Head of caudate nucleus (tissue), 42 donors: ENCODE measurements at places on chromosomes 3 and 15.

DNA sequence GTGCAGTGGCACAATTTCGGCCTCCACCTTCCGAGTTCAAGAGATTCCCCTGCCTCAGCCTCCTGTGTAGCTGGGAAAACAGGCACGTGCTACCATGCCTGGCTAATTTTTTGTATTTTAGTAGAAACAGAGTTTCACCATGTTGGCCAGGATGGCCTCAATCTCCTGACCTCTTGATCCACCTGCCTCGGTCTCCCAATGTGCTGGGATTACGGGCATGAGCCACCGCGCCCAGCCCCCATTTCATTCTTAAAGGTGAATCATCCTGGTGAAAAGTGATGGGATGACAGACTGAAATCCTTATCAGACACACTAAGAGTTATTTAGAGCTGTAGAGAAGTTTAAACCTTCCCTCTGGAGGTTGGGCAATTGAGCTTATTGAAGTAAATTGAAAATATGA lies 24.1 kb upstream of the SERPINI2 start:
- DNase-seq, result no peak

- DNase-seq, result no peak
These were observed 81.6 kb downstream of the HERC1 start for GRCh38 chr15:63752075-63752684.

DNA sequence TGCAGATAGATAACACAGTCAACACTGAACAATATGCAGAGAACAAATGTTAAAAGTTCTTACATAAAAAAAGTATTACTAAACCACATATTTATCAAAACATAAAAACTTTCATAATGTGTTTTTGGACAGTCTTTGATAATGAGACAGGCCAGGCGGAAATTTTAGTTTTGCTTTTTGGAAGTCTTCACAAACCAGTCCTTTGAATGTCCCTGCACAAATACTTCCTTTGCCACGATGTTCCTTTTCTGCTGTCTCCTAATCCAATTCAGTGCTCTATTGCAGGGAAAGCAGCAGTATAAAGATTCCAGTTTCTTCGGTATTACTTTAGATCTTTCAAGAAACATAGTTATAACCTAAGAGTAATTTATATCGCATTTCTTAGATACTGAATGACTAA lies 135.9 kb downstream of the TBL1XR1 start:
- DNase-seq, result no peak

DNA sequence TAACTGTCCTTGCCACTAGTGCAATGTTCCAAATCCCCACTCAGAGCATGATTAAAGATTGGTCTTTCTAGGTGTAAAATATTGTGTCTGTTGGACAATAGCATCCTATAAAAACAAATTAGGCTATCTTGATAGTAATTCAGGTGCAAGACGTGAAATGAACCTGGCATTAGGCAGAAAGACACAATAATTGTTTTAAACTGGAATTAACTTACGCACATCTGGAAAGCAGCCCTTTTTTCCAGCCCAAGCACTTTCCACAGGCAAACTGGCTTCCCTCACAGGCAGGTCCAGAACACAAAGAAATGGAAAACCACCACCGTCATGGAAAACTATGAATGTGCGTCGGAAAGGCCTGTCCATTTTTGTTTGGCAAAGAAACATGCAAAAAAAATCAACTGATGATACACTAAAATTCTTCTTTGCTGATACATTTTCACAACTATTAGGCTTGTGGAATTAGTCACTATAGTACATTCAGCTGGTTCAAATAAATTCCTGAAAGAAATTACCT lies 474.7 kb upstream of the IL12A start:
- no peak for DNase-seq

DNA sequence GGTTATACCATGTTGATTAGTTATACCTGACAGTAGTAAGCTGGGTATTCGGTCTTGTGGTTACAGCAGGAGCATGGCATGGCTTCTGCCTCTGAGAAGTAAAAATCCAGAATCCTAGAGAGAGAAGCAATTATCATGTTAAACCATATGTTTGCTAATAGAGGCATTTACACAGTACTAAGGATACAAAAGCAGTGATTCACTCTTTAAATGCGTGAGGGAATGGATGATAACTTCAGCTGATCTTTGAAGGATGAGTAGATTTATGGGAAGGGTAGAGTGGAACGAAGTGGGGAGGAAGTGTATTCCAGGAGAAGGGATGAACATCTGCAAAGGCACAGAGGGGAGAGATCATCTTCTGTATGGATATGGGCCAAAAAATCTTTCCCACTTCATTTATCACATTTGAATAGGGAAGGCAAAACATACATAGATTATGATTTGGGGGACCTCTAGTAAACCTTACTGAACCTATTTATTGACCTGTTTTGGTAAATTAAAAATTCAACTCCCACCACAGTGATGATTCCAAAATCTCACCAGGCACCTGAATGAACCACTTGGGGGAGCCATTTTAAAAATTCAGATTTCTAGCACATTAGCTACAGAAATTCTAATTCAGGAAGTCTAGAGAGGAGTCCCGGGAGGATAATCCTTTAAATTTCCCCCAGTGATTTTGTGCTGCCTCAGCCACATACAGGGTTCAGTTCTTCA lies 35.1 kb downstream of the IGSF10 start:
- no peak for DNase-seq

DNA sequence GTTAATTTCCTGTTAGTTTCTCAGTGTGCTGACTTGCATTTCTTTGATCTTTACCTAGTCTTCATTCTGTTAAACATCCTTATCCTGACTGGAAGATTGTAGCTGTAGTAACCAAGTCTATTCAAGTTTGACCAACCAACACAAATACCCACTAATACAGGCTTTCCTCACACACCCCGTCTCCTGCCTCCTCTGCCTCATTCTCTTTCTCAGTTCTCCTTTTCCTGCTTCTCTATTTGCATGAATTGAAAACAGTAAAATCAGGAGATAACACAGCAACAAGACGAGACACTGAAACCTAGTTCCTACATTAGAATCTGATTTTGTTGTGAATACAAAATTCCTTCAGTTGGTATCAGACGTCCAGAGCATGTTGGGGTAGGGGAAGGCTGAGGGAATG lies 116.9 kb upstream of the ARPP21 start:
- no peak for DNase-seq

GRCh38 chr3:49745986-49746385 lies 22.2 kb upstream of the GMPPB start:
- DNase-seq, result no peak

GRCh38 chr15:89122505-89123180 lies 34.4 kb downstream of the ABHD2 start:
- DNase-seq, result no peak

- no peak for DNase-seq
These were observed 575.1 kb downstream of the EPHA3 start for GRCh38 chr3:89682556-89682955.

DNA sequence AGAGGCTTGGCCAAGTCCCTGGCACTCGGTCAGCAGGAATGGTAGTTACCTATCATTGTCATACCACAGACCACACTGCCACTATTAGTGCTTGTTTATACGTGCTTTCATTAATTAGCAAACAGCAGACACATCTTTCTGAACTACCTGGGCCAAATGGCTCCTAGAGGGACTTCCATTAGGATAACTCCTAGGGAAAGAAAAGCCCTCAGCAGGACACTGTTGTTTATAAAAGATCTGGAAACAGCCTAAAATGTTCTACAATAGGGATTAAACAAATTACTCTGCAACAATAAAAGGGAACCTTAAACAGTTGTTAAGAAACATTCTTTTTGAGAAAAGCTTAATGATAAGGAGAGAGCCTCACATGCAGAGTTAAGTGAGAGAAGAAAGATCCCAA lies 38.5 kb downstream of the ARHGEF3 start:
- no peak for DNase-seq

- no peak for DNase-seq
These were observed 132.1 kb upstream of the SATB1 start for GRCh38 chr3:18557216-18557615.

DNA sequence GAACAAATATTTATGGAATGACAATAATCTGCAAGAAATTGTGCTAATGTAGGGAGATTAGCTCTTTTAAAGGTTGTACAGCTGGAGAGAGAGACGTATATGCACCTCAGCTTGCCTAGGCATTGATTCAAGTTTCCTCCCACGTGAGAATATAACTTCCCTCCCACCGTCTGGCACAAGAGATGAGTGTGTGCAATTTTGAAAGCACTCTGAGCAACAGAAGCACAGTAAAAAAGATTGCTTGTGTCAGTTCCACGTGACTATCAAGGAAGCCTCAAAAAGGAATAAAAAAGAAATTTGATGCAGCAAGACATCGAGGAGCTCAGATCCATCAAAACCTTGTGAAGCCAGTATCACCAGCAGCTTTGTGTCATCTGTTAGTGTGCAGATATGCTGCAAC lies 435.3 kb downstream of the TUSC7 start:
- DNase-seq, result peak; percentile 62

DNA sequence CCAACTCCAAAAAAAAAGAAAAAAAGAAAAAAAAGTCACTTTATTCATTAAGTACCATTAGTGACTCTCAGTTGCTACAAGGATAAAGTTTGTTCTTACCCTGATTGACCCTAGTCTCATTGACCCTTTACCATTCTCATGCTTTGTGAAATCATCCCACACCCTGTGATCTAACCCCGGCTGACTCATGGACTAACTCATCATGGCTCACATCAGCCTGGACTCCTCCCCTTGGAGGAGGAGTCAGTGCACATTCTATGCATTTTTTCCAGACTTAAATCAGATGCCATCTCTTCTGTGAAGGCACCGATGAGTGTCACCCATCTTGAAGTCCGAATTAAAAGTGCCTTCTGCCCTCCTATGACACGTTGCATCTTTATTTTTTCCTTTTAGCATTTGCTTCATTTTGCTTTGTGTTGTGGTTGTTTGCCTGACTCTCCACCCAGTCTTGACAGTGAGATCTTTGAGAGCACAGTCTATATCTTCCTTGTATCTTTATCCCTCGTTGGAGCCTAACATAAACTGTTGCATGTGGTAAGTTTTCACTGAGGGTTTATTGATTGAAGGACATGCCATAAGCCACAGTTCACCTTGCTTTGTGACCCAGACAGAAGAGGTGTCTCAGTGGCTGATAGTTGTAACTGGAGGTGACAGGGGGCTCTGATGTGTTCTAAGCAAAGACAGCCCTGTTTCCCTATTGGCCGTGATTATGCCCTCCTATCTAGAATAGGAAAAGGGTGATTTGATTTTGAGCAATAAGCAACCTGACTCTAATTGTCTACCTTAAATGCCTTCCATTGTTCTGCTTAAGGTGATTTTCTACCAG lies 72.1 kb downstream of the IL1RAP start:
- DNase-seq, result no peak

- no peak for DNase-seq
These were observed 456.2 kb downstream of the ZNF385D start for GRCh38 chr3:21294768-21295167.
